Skeletal muscle cell (primary cell): ENCODE measurements at places on chromosomes 13 and 19.

GRCh38 chr19:15456441-15456840 lies 6.7 kb upstream of the WIZ start:
- no peak for DNase-seq

GRCh38 chr19:41621654-41622053 lies 5.2 kb downstream of the CEACAM4 start:
- DNase-seq, result no peak

- DNase-seq, result no peak
Measured at GRCh38 chr19:2365201-2365970, 5.3 kb downstream of the TMPRSS9 start.

DNA sequence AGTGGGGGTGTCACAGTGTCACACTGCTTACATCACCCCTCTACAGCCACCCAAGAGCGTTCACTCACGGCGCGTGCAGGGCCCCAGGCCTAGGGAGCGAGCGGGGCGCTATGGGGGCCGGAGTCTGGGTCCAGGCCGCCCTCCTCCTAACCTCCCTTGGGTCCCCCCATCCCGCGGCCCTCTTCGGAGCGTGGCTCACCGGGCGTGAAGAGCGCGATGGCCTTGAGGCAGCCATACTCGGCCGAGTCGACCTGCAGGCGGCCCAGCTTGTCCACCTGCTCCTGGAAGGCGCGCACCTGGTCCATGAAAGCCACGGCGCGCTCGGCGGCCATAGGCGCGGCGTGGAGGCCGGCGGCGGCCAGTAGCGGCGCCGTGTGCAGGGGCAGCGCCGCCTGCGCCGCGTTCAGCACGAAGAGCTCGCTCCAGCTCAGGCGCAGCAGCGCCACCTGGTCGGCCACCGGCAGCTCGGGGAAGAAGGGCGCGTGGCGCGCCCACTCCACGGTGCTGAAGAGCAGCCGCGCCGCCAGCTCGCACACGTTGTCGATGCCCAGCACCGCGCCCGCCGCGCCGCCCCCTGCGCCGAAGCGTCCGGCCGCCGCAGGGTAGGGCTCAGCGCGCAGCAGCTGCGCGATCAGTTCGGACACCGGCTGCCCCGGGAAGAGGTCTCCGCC lies 9.4 kb downstream of the OCEL1 start:
- no peak for DNase-seq

- DNase-seq, result peak; percentile 35
Measured at GRCh38 chr13:98098516-98098915, 44.4 kb upstream of the FARP1 start.

DNA sequence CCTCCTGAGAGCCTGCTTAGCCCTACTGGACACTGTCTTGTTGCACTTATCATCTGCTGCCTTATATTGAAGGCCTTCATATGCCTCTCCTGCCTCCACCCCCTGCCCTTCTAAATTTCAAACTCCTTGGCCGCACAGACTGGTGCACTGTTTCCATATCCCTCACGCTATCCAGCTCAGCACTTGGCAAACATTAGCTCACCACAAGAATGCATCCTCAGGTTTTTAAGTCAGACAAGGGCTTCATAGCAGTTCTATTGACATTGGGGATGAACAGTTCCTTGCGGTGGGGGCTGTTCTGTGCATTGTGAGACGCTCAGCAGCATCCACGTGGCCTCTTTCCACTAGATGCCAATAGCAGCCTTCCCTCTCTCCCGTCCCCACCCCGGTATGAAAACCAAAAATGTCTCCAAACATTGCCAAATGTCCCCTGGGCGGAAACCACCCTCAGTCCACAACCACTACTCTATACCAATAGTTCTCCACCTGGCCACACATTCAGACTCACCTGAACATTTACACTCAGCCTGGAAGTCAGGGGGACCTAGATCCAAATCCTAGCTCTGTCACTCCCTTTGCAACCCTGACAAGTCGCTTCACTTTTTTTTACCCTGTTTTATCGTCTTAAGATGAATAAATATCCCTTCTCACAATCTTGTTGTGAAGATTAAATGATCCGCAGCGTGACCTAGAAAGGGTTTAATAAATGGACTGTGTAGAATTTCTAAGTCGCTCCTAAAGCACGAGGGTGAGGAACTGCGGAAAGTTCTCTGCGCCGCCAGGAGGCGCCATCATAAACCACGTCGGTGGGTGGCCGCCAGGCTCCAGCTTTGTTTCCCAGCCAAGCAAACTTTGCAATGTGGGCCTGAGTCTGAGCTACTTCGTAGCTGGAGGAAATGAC lies 3.6 kb upstream of the CEACAM3 start:
- no peak for DNase-seq

- no peak for DNase-seq
Measured at GRCh38 chr13:40576369-40576768, 90.1 kb downstream of the FOXO1 start.

- DNase-seq, result no peak
Measured at GRCh38 chr19:30387311-30388115, 15.3 kb downstream of the ZNF536 start.

DNA sequence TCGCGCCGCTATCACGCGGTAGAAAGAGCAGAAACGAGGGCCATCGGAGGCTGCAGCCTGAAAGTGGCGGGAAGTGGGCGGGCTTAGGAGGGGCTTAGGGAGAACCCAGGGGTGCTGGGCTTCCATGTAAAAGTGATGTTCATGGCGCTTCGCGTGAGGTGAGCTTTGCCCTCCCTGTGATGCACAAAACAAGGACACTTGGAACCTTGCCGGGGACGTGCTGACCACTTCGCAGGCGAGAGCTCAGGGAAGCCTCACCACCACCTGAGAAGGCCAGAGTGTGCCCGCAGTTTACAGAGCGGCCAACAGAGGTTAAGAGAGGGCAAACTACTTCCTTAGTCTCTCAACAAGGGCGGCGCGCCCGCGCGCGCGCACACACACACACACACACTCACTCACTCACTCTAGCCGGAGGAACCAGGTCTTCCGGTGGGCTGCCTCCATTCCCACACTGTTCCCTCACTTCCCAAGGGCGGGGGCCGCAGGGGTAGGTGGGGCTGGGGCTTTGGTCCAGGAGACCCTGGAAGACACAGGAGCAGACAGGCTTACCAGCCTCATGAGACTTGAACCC lies 651 bp downstream of the GAPDHS start:
- DNase-seq, result no peak

DNA sequence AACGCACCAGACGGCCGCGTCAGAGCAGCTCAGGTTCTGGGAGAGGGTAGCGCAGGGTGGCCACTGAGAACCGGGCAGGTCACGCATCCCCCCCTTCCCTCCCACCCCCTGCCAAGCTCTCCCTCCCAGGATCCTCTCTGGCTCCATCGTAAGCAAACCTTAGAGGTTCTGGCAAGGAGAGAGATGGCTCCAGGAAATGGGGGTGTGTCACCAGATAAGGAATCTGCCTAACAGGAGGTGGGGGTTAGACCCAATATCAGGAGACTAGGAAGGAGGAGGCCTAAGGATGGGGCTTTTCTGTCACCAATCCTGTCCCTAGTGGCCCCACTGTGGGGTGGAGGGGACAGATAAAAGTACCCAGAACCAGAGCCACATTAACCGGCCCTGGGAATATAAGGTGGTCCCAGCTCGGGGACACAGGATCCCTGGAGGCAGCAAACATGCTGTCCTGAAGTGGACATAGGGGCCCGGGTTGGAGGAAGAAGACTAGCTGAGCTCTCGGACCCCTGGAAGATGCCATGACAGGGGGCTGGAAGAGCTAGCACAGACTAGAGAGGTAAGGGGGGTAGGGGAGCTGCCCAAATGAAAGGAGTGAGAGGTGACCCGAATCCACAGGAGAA lies 1.9 kb downstream of the PPP1R12C start:
- no peak for DNase-seq

GRCh38 chr13:99873832-99874430 lies 97.6 kb downstream of the ZIC5 start:
- DNase-seq, result no peak

DNA sequence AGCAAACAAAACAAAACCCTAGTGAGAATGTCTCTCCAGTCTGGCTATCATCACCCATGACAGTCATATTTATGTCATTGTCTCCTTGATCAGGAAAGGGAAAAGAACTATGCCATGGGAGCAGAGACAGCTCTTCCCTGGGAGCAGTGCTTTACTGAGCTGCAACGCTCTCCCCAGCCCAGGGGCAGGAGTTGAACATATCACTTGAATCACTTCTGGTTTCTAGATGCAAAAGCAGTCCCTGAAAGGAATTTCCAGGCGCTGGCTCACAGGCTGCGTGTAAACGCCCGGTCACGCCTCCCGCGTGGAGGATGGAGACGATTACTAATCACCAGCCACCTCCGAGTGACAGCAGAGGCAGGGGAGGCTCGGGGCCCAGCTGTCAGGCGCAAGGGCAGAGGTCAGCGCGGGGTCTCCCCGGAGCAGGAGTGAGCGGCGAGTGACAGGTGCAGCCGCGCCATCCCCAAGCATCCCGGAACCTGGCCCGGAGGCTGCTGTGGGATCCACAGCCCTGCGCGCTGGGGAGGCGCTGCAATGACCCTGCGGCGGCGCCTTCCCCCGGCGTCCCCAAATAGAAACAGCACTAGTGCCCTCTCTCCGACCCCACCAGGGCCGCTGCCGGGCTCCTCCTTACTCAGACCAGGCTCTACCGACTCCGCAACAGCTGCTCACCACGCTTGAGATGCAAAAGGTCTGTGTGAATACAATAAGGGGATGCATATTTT lies 23.5 kb upstream of the DCLK1 start:
- DNase-seq, result peak; percentile 43
